Activated CD8-positive, alpha-beta T cell treated with anti-CD3 and anti-CD28 coated beads for 36 hours (primary cell): ENCODE measurements at places on chromosomes 3 and 15. TPM values are rescaled to one million over a fixed set of nuclear protein-coding genes. Genes with fewer than 3 reads are reported as not detected.

The SPSB4 gene
- total RNA-seq = not detected

The RRP9 gene
- 40.7 TPM for total RNA-seq

The LRRC34 gene
- 6.6 TPM for total RNA-seq

The RHOV gene
- total RNA-seq = 0.41 TPM

DNA sequence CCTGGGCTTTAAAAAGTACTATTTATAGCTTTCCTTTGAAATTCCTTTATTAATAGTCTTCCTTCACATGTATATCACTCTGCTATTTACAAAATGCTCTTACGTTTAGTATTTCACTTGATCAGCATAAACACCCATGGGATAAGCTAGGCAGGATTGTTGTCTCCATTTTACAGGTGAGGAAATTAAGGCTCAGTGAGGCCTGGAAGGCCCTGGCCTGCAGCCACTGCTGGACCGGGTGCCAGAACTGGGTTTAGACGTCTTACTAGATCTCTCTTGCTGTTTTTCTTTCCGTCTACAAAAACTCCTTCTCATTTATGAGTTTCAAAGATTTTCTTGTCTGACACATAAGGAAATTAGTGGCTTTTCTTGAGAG, 236.4 kb downstream of the LPP start:
- DNase-seq = no peak

- DNase-seq = no peak
These were observed 15.2 kb downstream of the ST3GAL6 start for GRCh38 chr3:98778383-98778782.
